Erythroblast (primary cell): ENCODE measurements at places on chromosomes 5 and 9.

GRCh38 chr5:9156282-9156681 lies 389.6 kb downstream of the SEMA5A start:
- peak; percentile 23 for DNase-seq

- no peak for DNase-seq
Observed at GRCh38 chr5:180844432-180844831, 16.6 kb downstream of the ZFP62 start.

GRCh38 chr5:170269579-170269978 lies 28.0 kb downstream of the LCP2 start:
- no peak for DNase-seq

- peak; percentile 30 for DNase-seq
Observed at GRCh38 chr9:99093492-99093791, 11.5 kb upstream of the TGFBR1 start.

- DNase-seq: peak; percentile 62
Observed at GRCh38 chr9:128702949-128703615, 779 bp downstream of the PKN3 start.

DNA sequence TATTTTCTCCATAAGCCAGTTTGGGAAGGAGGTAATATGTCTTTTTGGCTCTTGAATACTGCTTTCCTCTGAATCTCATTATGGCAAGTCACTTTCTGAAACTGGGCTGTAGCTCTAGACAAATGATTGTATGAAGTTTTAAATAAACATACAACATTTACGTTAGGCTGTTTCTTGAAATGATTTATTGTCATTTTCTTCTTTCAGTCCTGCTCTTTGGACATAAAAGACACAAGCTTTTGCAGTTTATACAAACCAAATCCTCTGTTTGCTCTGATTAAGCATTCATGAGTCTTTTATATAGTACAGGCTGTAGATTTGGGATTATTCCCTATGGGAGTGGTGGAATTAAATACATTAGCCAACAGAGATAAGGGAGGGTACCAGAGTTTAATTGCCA lies 139.7 kb downstream of the CEP120 start:
- DNase-seq: no peak

- DNase-seq: no peak
Observed at GRCh38 chr5:179455320-179455719, 95.0 kb upstream of the RUFY1 start.

DNA sequence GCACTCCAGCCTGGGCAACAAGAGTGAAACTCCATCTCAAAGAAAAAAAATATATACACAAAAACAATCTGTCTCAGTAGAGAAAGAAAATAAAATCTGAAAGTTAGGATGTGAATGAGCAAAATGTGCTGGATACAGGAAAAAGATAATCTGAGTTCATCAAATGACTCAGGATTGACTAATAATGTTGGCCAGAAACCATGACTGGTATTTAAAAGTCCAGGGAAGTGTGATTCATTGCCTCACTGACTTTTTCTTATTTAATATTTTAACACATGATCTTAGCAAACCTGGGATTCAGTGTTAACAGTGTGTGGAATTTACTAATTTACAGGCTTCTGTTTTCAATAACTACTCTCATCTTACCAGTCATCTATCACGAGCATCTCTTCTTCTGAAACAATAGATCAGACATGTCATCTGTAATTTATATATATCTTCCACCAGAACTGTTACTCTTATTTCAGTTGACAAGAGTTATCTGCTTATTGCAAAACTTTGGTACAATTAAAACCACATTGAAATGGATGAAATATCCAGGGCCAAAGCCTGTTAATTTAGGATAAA lies 256.7 kb downstream of the CDH12 start:
- DNase-seq: no peak

- no peak for DNase-seq
Observed at GRCh38 chr9:131318231-131319085, 28.9 kb downstream of the PLPP7 start.

- no peak for DNase-seq
Observed at GRCh38 chr9:85344901-85345300, 396.9 kb downstream of the AGTPBP1 start.

GRCh38 chr5:171580502-171581265 lies 161.2 kb downstream of the FGF18 start:
- no peak for DNase-seq

DNA sequence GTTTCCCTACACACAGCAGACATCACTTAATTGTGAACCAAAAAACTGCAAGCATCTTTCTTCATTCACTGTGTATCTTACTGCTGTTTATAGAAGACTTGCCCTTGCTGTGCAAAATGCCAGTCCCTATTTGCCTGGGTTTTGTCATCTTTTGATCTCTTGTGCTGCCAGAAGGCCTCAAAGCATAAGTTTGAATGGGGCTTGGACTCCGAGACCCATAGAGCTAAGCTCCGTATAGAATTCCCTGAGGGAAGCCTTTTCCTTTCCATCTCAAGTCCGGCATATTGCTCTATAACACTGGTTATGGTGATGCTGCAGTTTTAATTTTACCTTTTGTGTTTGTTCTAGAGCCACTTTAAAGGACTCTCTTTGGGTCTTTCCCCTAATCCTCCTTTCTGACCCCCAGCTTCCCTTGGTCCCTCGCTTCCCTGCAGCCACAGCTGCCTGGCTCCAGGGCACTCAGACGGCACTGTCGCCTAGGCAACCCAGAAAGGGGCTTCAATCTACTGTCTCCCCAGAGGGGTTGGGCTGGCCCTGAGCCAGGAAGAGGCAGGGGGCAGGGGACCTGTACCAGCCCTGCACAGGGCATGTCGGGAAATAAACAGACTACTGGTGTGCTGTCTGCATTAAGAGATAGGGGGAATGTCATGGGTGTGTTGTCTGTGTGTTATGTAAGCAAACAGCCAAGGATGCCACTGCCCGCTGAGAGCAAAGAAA lies 73.4 kb upstream of the MELK start:
- DNase-seq: no peak

DNA sequence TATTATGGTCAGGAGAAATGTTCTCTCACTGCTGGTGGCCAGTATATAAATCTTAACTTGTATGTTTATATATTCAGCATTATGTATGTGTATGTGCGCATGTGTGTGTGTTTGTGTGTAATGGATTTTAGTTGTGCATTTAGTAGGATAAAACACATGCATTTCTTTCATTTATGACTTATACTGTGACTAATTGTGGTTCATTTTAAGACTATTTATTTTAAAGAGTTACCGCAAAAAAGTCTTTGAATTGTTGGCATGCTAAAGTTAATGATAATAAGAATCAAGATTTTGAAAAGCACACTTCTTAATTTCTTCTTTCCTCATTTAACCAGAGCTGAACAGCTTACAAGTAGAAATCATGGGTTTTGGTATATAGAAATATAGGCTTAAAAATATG lies 60.9 kb downstream of the RAI14 start:
- no peak for DNase-seq

DNA sequence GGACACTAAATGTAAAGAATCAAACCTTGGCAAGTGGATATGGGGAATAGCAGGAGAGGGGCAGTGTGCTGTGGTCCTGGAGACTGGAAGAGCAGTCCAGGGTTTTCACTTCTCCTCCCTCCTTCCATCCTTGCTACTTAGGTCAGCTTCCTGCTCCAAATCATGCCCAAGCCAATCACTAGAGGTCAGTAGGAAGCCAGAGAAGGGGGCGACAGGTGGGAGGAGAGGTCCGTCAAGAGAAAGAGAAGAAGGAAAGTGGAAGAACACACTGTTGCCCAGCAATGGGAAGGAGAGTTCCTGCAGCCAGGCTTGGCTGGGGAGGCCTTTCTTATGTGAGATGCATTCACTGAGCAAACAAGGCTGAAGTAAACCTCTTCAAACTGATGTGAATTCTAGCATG lies 289.6 kb downstream of the DTWD2 start:
- DNase-seq: no peak

DNA sequence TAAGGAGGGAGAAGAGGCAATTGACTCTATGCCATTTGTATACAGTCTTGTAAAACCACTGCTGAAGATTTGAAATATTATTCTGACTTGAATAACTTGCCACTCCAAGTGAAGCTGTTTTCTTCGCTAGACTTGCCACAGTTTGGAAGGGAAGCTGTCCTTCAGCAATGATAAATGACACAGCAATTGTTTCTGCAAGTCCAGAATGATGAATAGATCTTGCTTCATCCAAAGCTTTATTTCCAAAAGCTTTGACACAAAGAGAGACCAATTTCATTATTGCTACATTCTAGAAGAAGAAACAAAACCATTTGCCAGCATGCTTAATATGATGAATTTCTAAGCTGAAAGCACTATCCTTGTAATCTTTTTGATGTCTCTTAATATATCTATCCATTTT lies 73.7 kb downstream of the ZNF366 start:
- DNase-seq: no peak

- DNase-seq: no peak
Observed at GRCh38 chr5:103646698-103647614, 84.4 kb upstream of the NUDT12 start.

- DNase-seq: no peak
Observed at GRCh38 chr5:38714240-38714639, 131.6 kb upstream of the OSMR start.

- DNase-seq: no peak
Observed at GRCh38 chr9:77726289-77726688, 78.2 kb upstream of the GNA14 start.

DNA sequence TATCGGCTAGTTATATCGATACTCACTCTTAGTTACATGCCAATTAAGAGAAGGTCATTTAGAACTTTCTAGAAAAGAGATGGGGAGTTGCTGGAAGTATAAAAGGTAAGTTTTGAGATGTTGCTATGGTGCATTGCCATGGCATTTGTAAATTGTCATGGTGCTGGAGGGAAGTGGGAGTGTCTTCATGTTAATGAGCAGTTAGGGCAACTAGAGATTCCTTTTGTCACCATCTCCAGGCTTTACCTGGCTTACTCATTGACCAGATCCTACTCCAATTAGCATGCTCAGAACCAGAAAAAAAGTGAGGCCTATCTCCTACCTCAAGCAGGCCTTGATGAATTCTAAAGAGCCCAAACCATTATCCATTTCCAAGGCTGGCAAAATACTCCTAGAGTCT lies 82.8 kb downstream of the PRR16 start:
- DNase-seq: no peak

DNA sequence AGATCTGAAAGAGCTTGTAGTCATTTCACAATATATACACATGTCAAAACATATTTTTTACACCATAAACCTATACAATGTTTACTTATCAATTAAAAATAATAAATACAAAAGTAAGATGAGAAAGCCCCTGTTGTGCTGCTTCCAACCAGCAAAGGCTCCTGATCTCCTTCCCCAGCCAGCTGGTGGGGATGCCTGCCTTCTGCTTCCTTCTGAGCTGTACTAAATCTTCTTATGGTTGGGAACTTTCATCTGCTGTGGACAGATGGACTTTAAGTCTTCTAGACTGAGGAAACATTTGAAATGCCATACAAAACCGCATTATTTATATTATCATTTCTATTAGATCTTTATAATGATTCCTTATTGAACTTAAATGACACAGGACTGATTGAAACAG lies 745.3 kb upstream of the CHD1 start:
- no peak for DNase-seq

DNA sequence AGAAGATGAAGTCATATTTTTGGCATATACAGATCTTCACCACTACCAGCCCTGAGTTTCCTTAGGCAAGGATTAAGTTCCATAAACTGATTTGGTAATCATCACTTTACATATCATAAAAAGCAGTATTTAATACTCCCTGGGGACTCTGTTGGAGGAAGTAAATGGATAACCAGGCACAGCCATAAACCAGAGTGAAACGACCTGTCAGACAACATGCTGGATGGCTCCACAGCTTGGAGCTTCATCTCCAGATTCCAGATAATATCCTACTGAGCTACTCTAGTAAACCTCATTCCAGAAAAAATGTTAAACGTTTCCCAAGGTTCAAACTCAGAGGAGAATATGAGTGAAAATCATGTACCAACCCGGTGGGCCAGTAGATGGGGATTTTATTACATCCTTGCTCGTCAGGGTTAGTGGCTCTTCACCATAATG lies 109.2 kb downstream of the BASP1 start:
- no peak for DNase-seq

- peak; percentile 54 for DNase-seq
Observed at GRCh38 chr9:120755810-120756434, 37.3 kb downstream of the FBXW2 start.

DNA sequence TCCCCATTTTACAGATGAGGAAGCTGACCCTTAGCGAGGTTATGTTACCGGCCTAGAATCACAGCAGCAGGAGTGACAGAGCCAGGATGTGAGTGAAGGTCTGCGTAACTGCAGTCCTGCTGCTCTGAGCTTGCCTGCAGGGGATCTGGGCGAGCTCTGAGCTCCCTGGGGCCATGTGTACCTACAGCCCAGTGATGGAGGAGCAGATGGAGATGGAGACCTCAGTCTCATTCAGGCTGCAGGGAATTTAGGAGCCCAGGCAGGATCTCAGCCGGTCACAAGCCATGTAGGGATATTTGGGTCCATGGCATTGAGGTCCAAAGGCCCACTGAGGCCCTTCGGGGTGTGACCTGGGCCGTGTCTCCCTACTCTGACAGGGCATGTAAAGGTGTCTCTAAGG lies 170.6 kb downstream of the CACNA1B start:
- no peak for DNase-seq

DNA sequence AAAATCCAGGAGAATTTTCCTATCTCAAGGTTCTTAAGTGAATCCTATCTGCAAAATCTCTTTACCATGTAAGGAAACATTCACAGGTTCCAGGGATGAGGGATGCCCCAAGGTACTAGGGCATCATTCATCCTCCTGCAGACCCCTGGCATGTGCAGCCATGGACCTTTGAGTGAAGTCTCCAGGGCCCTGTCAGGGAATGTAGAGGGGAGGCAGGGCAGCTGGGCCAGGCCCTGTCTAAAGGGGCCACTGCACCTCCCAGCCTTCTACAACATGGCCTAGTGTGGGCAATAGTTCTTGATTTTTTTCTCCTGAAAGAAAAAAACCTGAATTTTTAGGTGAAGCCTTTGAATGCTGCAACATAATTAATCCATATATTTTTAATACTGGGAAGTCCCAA lies 63.3 kb downstream of the SEMA4D start:
- no peak for DNase-seq

- DNase-seq: no peak
Observed at GRCh38 chr9:16003785-16004184, 450.9 kb downstream of the CCDC171 start.

DNA sequence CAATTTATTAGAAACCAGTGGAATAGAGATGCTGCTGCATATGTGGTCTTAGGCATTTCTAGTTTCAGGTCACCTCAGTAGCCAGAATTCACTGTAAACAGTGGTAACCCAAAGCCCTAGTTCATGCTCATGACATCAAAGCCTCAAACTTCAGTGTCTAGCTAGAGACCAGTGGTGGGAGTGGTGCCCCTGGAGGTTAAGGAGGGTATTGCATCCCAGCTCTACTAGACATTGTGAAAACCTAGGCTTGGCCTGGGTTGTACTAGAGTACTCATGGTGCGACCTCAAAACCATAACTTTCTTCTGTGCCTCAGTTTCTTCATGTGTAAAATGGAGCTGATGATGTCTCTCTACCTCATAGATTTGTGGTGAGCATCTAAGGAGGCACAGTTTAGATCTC lies 18.8 kb downstream of the COL5A1 start:
- peak; percentile 29 for DNase-seq

- DNase-seq: no peak
Observed at GRCh38 chr5:82004511-82004910, 32.7 kb downstream of the ATG10 start.

- no peak for DNase-seq
Observed at GRCh38 chr5:97991236-97991635, 782.2 kb upstream of the RGMB start.
